ENCODE measurements at places on chromosomes 1 and 21. TPM values are rescaled to one million over a fixed set of nuclear protein-coding genes. Genes with fewer than 3 reads are reported as not detected.

The SLC35A3 gene
- total RNA-seq, result 12.4 TPM

The LIPI gene
- not detected for total RNA-seq

The SYCP1 gene
- not detected for total RNA-seq

The CFAP141 gene
- total RNA-seq, result not detected

The VWA5B1 gene
- total RNA-seq, result not detected

The AMPD2 gene
- total RNA-seq, result 21.8 TPM

The RGSL1 gene
- total RNA-seq, result not detected

The AXDND1 gene
- total RNA-seq, result 0.25 TPM

The HUNK gene
- total RNA-seq, result 1.5 TPM

The NPPA gene
- total RNA-seq, result not detected

The CD5L gene
- total RNA-seq, result not detected

The BGLAP gene
- not detected for total RNA-seq

The TMEM52 gene
- total RNA-seq, result 0.63 TPM

The TSHB gene
- total RNA-seq, result not detected

The MAP1LC3C gene
- 0.11 TPM for total RNA-seq

The AKR7A3 gene
- 0.16 TPM for total RNA-seq

The MX2 gene
- total RNA-seq, result not detected

The CXADR gene
- total RNA-seq, result 17.6 TPM

The LRRN2 gene
- 9.6 TPM for total RNA-seq

The PLA2G2C gene
- total RNA-seq, result not detected

The KMO gene
- 1.1 TPM for total RNA-seq

The CR1L gene
- not detected for total RNA-seq

The TACSTD2 gene
- total RNA-seq, result not detected

The LRRIQ3 gene
- total RNA-seq, result 0.58 TPM

The KIF21B gene
- 2.1 TPM for total RNA-seq

The OLIG2 gene
- not detected for total RNA-seq

The SNX7 gene
- total RNA-seq, result 24.9 TPM

The LRRC3 gene
- total RNA-seq, result 2.4 TPM

The FMO5 gene
- 0.17 TPM for total RNA-seq

All from A549 treated with dexamethasone at 1 μM for 4 hours (cell line).